ENCODE measurements at places on chromosomes 1 and 21.
A peak's percentile ranks its signal among the peaks of the same experiment; 100 is the strongest.

DNA sequence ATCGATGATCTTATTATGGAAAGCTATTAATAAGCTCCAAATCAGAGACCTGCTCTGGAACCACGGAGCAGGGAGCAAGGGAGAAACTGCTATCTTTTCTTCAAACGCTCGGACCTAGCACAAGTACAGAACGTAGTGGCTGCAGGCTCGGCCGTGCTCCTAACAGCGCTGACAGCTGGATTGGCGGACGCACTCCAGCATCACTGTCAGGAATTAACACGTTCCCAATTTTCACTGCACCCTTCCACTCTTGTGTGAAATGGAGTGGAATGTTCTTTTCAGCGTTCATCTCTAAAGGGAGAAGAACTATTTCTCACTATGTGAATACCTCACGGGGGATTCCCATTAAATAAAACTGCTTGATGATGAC, 106.9 kb downstream of the ZNF281 start:
- no peak for DNase-seq

DNA sequence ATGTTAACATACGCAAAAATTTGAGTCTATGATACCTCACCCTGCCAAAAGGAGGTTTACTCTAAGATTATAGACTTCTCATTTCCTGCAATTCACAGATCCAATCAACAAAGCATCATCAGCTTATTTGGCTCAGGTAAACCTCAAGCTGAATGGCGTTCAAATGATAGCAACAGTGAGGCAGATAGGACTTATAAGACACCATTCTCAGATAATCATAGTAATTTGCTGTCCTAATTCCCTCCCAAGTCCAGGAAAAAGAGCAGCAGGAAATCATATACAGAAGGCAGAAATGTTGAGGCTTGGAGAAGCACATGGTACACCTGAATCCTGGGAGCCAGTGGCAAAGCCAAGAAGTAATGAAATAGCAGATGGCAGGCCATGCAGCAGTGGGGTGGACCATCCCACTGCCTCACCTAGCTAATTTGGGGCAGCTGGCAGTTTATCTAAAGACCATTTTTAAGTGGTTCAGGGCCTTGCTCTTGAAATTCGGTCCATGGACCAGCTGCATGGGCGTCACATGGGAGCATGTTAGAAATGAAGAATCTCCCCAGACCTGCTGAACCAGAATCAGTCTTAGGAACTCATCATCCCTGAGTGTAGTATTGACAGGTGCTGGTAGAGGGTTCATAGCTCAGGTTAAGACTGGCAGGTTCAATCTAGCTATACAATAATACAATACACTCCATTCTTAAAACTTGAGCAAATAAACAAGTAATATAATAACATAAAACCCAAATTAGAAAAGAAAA, 57.7 kb downstream of the ASTN1 start:
- DNase-seq: no peak

GRCh38 chr1:11806307-11806936, 431 bp downstream of the CLCN6 start:
- no peak for DNase-seq

- peak; percentile 21 for DNase-seq
Measured at GRCh38 chr1:90834886-90835660, 118.0 kb upstream of the BARHL2 start.

DNA sequence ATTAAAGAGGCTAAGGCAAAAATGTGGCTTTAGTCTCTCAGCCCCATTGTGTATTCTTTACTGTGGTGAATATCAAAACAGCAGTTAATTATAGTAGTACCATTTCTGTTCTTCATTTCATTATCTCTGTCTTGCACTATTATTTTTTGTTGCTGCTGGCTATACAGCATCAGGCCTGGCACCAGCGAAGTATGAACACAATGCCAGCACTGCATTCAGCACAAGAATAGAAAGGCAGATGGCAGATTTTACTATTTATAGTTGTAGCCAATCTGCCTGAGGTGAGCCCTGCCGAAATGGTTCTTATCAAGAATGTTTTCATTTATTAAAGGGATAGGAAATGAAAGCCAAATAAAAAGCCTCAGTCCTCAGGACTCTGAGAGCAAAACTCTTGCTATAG, 72.1 kb downstream of the GPR52 start:
- no peak for DNase-seq

DNA sequence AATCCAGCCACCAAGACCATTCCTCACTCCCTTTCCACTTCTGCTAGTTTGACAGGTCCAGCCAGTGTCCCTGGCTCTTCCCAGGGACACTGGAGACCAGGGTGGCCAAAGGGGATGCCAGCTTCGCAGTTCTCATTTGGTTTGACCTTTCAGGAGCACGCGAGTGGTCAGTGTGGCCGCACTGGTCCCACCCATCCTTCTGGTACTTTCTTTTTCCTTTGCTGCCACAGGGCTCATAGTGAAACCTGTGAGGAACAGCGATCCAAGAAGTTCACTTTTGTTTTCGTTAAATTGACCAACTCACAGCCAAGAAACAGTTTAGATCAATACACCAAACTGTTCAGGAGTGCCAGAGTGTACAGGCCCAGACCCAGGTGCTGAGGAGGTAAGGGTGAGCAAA, 14.4 kb upstream of the EVA1B start:
- no peak for DNase-seq

GRCh38 chr1:205497351-205497750, 7.1 kb upstream of the CDK18 start:
- no peak for DNase-seq

- no peak for DNase-seq
Measured at GRCh38 chr1:36778740-36779139, 255.6 kb downstream of the GRIK3 start.

- no peak for DNase-seq
Measured at GRCh38 chr1:201707656-201708055, 121.3 kb upstream of the IPO9 start.

GRCh38 chr1:90925928-90926869, 95.6 kb downstream of the ZNF644 start:
- peak; percentile 3 for DNase-seq

GRCh38 chr1:176702901-176703300, 239.9 kb downstream of the PAPPA2 start:
- no peak for DNase-seq

- peak; percentile 73 for DNase-seq
Measured at GRCh38 chr1:221712198-221712684, 29.6 kb downstream of the DUSP10 start.

Data from fibroblast of skin of left quadriceps (primary cell).